CD4-positive, alpha-beta T cell treated with Interleukin-6 at 100 ng/mL for 8 hours (primary cell): ENCODE measurements at places on chromosomes 7 and 10.

GRCh38 chr7:108584211-108584610 is 14.5 kb downstream of the DNAJB9 start:
- DNase-seq, result no peak

GRCh38 chr10:95276367-95277200 is 14.2 kb downstream of the PDLIM1 start:
- no peak for DNase-seq

DNA sequence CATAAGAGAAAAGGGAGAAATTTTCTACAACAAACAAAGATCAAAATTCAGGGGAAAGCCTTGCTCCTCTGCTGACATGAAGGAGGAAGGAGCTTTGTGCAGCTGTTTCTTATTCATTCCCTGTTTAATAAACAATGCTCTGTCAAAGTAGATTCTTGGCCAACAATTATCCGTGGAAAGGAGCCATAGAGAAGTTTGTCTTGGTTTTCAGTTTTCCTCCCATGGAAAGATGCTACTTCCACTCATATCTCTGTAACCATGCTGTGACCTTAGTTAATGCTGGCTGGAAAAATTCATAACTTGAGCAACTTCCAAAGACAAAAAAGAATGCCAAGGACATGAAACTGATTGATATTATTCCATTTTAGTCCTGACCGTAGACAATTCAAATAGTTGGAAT is 8.1 kb downstream of the DDC start:
- DNase-seq, result no peak

DNA sequence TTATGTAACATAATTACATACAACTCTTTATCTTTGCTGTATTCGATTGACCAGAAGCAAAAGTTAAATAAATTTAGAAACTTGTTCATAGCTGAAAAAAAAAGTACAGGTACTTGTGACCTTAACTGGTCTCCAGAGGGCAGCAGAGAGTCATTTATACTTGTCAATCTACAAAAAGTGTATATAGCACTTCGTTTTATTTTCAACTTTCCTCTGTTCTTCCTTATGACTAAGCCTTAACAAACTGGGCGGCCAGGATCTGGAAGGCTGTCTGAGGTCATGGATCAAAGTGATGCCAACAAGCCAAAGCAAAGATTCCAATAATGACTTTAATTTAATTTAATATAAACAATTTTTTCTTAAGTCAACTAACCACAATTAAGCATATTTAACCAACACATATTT is 29.8 kb downstream of the C10orf67 start:
- DNase-seq, result peak; percentile 61

DNA sequence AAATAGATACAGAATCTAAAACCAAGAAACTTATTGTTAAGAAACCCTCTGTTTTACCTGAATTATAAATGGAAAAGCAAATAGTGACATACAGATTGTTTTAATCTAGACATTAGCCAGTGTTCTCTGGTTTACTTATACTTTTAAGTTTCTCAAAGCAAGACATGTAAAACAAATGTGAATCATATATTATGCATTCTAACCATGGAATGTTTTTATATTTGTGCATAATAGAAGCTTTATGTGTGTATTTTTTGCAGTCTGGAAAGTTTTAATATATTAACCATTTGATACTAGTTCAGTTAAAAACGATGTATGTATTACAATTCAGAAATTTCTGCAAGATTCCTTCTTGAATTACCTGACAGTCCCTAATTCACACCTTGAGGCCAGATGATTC is 150.6 kb upstream of the TMEM72 start:
- no peak for DNase-seq

GRCh38 chr10:102624751-102625645 is 19.3 kb upstream of the TRIM8 start:
- no peak for DNase-seq

DNA sequence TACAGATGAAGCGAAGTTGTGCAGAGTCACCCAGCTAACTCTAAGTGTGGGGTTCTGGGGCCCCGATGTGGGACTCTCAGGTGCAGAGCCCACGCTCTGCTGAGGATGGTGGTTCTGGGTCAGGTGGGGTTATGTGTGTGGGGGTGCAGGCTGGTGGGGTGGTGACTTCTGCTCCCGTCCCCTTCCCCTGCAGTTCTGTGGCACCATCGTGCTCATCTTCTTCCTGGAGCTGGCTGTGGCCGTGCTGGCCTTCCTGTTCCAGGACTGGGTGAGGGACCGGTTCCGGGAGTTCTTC is 28.6 kb upstream of the SH2D4B start:
- DNase-seq, result no peak

GRCh38 chr10:88122145-88122544 is 258.7 kb downstream of the PTEN start:
- no peak for DNase-seq

GRCh38 chr7:134504660-134505164 is 22.7 kb upstream of the AKR1B10 start:
- DNase-seq, result no peak

- DNase-seq, result no peak
Observed at GRCh38 chr10:792792-793100, 103.3 kb upstream of the DIP2C start.

DNA sequence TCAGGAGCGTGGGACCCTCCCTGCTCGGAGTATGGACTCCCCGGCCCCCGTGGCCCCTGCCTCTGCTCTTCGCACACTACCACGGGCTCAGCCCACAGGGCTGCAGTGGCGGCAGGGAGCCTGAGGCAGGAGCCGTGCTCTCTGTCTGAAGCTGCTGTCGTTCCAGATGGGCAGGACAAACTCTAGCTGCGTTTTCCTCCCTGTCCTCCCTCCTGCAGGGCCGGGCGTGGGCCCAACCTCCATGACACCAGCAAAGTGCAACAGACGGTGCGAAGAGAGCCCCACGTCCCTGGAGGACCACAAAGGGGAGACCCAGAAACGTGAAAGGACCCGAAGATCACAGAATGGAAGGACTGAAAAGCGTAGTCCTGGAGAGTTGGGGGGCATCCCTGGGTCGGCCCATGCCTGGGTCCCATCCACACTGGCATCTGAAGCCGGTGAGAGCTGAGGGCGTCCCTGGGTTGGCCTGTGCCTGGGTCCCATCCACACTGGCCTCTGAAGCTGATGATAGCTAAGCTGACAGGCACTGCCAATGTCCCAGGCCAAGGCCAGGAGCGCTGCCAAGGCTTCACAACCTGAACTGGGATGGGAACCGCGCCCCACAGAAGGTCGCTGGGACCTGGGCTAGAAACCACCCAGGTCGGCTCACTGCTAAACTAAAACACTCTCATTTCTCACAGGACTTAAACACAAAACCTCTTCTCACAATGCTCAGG is 267.0 kb downstream of the MAD1L1 start:
- DNase-seq, result no peak

- DNase-seq, result no peak
Observed at GRCh38 chr10:49830016-49830415, 67.9 kb upstream of the OGDHL start.

- no peak for DNase-seq
Observed at GRCh38 chr7:116699722-116700120, 27.7 kb downstream of the MET start.

DNA sequence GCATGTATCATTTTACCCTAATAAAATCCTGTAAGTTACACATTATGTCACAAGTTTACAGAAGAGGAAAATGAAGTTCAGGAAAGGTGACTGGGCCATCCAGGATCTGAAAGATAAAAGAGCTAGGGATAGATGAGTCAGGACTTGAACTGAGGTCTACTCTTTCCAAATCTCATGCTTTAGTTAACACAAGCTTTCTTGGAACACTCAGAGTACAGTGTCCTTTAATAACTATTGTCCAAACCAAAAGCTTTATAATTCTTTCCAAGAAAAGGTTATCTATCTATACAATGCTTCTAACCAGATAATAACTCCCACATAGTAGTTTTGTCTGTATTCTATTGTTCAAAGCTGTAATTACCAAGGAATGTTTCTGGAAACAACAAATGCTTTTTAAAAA is 164.6 kb downstream of the LRRN3 start:
- no peak for DNase-seq

- DNase-seq, result no peak
Observed at GRCh38 chr10:31678139-31678536, 250.5 kb downstream of the ARHGAP12 start.

- no peak for DNase-seq
Observed at GRCh38 chr7:105496521-105496920, 25.6 kb downstream of the PUS7 start.

DNA sequence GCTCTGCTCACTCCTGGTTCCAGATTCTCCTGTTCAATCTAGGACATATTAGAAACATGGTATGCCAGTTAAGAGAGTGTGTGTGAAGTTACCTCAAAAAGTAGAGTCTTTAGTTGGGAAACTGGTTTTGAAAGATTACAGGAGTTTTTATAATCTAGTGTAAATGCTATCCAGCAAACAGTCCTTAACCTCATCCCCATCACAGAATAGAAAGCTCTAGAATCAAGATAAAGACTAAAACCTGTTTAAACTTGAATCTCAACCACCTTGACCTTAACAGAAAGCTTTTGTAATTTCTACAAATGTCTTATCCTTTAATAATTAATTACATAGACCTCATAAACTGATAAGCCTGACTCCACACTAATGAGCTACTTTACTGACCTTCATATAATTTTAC is 1288.7 kb upstream of the SORCS1 start:
- DNase-seq, result no peak

- DNase-seq, result no peak
Observed at GRCh38 chr10:53357587-53357986, 585.0 kb upstream of the MBL2 start.

DNA sequence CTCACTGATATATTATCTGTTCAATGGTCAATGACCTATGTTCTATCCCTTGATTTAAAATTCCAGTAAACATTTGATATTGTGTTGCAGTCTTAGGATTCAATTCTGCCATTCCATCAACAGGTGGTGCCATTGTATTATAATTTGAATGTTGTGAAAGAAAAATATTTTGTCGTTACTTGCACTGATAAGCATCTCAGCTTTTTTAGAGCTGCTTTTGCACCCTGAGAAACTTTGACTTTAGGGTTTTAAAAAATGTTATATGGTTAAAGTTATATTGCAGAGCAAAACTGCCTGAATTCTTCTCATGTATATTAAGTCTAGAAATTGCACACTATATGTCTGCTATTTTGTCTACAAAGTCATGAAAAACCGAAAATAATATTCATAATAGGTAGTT is 18.8 kb upstream of the MINDY3 start:
- DNase-seq, result peak; percentile 8

DNA sequence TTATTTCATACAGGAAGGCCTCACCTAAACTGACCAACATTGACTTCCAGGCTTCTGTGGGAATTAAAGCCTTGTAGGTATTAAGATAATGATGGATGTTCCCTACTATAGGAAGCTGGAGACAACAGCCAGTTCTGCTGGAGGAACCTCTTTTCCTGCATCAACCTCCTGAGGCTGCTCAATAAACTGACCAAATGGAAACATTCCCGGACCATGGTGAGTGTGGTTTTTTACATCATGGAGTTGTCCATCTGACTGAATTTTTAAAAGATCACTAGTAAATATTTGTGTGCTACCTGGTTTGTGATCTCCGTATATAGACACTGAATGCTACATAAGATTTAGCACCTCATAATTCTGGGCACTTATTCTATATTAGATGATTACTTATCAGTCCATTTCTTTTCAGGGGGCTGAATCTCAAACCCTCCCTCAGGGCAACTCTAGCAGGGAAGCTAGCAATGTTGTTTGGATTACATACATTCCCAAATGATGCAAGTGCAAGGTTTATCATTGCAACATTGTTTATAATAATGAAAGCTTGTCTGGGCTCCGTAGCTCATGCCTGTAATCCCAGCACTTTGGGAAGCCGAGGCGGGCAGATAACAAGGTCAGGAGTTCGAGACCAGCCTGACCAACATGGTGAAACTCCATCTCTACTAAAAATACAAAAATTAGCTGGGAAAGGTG is 21.5 kb upstream of the SMKR1 start:
- DNase-seq, result no peak

- DNase-seq, result no peak
Observed at GRCh38 chr7:138431517-138431916, 28.5 kb upstream of the TRIM24 start.

GRCh38 chr10:132036153-132036886 is 29.4 kb upstream of the JAKMIP3 start:
- no peak for DNase-seq

GRCh38 chr10:35735412-35735811 is 93.3 kb upstream of the FZD8 start:
- no peak for DNase-seq

DNA sequence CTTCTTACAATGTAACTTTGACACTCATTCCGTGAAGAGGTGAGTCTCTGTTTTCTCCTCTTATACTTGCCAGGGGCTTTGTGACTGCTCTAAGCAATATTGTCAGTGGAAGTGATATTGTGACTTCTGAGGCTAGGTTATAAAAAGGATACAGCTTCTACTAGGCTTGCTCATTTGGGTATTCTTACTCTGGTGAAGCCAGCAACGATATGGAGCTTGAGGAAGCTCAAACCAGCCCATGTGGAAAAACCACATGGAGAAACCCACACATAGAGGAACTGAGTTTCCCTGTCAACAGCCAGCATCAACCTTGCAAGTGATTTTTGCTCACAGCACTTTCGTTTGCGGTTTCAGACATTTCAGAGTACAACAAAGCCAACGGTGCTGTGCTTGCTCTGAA is 149.6 kb upstream of the SEMA3E start:
- no peak for DNase-seq

DNA sequence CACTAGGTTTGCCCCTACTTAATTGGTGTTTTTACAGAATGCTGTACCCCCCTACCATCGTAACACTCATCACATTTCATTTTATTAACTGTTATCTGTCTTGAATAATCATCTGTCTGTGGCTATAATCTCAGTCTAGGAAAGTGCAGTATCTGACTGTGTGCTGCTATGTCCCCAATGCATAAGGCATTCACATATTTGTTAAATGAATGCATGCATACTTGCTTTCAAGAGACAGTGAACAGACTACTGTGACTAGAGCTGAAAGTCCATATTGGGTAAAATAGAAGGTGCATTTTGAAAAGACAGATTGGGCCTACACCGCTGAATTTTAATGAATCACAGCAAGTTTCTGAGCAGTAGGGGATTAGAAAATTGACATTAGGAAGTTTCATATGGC is 112.3 kb downstream of the ARHGAP12 start:
- DNase-seq, result no peak
